CD4-positive, alpha-beta T cell treated with Interleukin-1 beta for 1 hour (primary cell): ENCODE measurements at places on chromosomes 12 and 14.
A peak's percentile ranks its signal among the peaks of the same experiment; 100 is the strongest.

DNA sequence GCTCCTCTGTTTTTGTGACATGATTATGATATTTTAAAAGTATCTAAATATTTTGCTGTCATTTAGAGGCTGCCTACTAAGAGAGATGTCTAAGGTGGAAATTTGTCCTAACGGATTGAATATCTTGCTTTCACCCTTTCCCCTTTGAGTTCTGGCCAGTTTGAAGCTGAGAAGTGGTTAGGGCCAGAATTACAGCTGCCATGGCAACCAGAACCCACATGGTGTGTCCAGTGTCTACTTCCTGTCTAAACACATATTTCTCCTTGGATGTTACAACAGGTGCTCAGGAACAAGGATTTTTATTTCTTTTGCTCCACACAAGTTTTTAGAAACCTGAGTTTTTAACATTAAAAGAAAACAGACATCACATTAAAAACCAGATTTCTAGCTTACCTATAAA, 335.1 kb upstream of the OR4E1 start:
- DNase-seq, result no peak

DNA sequence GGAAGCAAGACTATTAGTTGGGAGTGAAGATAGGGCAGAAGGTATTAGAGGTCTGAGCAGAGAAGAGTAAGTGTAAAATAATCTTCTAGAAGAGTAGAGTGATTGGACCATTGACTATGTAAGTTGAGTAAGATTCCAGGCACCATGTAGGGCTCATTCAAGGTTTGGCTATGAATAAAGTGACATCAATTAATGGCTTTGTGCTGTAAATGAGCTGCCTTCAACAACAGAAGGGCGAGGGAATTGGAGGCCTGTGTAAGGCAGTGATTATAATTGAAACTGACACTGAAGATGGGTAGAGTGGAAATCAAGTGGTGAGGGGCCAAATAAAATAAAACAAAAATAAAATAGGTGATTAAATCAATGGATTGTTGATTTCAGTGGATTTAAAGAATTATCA, 26.4 kb downstream of the PTPRQ start:
- DNase-seq, result no peak

GRCh38 chr12:46609674-46610073, 216.1 kb downstream of the SLC38A4 start:
- no peak for DNase-seq

- DNase-seq, result no peak
Measured at GRCh38 chr12:94430304-94430703, 29.4 kb downstream of the CEP83 start.

GRCh38 chr12:105876396-105876927, 262.3 kb downstream of the NUAK1 start:
- DNase-seq, result no peak

DNA sequence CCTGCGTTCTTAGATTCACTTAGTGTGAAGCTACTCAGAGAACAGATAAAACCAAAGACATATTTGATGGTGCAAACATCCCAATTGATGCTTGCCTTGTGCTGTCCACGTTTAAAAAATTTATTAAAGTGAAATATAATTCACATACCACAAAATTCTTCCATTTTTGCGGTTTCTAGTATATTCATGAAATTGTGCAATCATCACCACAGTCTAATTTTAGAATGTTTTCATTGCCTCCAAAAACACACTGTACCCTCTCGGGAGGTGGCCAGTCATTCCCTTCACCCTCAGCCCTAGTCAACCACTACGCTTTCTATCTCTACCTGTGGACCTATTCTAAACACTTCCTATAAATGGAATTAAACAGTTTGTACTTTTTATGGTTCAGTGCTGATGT, 1109.2 kb downstream of the FLRT2 start:
- no peak for DNase-seq

- no peak for DNase-seq
Measured at GRCh38 chr14:59215322-59215721, 26.9 kb downstream of the DAAM1 start.

- no peak for DNase-seq
Measured at GRCh38 chr14:20617138-20618003, 24.1 kb downstream of the OR6S1 start.

- no peak for DNase-seq
Measured at GRCh38 chr12:26379777-26380467, 184.5 kb downstream of the SSPN start.

GRCh38 chr12:70002097-70002911, 177.3 kb downstream of the MYRFL start:
- DNase-seq, result no peak

DNA sequence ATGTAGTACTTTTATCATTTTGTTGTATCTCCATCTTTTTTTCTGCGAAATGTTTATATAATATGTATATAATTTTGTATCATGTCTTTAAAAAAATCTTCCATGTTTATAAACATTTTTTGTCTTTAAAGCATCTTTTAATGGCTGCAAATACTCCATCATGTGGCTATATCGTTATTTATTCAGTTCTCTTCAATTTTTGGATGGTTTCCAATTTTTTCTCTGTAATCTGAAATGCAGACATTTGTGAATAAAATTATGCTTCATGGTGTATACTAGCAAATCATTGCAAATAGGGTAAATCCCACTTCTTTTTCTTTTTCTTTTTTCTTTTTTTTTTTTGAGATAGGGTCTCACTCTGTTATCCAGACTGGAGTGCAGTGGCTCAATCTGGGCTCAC, 54.0 kb downstream of the CPSF2 start:
- DNase-seq, result no peak

DNA sequence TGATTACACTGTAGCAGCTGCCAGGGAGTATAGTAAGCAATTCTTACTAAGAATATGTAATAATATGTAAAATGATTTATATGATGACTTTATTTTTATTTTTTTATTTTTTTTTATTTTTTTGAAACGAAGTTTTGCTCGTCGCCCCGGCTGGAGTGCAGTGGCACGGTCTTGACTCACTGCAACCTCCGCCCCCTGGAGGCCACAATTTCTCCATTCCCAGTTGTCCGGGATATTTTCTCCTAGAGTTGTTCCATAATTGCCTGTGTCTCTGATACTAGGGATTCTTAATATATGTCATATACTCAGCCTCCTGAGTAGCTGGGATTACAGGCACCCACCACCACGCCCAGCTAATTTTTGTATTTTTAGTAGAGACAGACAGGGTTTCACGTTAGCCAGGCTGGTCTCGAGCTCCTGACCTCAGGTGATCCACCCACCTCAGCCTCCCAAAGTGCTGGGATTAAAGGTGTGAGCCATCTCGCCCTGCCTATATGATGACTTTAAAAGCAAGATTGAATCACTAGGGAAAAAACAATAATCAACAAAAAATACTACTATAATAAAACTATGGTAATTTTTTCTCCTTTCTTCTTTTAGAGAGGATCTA, 12.2 kb upstream of the ITPR2 start:
- peak; percentile 24 for DNase-seq

- no peak for DNase-seq
Measured at GRCh38 chr12:83335748-83336147, 649.0 kb downstream of the TMTC2 start.

DNA sequence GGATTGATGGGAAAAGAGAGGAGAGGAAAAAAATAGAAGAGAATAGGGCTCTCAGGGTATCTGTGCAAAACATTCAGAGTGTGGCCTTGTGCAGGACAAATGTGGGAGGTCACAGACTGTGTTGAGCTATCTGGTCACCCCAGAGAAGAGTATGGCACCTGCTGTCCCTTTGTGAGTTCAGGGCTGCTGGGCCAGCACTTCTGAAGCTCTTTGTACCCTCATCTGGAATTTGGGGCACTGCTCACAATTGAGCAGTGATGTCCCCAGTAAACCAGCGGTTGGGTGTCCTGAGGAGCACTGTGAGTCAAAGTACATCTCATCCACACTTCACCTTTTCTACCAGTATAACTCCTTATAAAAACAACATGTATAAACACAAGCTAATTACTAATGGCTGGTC, 2.6 kb upstream of the KRT81 start:
- DNase-seq, result no peak

GRCh38 chr12:116628989-116629388, 69.8 kb downstream of the MAP1LC3B2 start:
- DNase-seq, result no peak

- DNase-seq, result no peak
Measured at GRCh38 chr12:45379261-45379660, 163.4 kb downstream of the ANO6 start.

GRCh38 chr12:122726080-122726558, 4.5 kb downstream of the HCAR1 start:
- DNase-seq, result no peak

GRCh38 chr12:125786143-125786542, 720.9 kb downstream of the AACS start:
- DNase-seq, result no peak

DNA sequence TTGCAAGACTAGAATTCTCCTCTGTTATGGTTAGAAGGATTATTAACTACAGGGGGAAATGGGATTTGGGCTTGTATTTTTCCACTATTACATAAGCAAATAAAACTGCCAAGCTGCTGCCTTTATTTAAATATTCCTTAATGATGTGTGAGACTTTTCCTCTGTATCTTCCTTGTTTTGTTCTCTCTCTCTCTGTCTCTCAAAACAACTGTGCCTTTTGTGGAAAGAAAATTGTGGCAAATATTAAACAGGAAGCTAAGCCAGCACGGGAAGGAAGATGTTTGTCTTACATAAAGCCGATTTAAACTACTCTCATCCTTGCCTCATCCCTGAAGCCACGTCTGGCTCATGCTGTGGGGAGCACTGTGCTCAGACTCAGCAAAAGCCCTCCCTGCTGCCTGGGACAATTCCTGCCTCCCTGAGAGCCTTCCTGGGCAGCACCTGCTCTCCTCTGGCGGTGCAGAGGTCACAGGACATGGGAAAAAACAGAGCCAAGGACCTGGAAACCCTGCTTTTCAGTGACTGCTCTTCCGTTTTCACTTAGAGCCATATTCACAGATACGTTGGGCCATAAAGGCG, 237.2 kb downstream of the SLC15A4 start:
- DNase-seq, result no peak
